ENCODE measurements at places on chromosomes 6 and 20.

DNA sequence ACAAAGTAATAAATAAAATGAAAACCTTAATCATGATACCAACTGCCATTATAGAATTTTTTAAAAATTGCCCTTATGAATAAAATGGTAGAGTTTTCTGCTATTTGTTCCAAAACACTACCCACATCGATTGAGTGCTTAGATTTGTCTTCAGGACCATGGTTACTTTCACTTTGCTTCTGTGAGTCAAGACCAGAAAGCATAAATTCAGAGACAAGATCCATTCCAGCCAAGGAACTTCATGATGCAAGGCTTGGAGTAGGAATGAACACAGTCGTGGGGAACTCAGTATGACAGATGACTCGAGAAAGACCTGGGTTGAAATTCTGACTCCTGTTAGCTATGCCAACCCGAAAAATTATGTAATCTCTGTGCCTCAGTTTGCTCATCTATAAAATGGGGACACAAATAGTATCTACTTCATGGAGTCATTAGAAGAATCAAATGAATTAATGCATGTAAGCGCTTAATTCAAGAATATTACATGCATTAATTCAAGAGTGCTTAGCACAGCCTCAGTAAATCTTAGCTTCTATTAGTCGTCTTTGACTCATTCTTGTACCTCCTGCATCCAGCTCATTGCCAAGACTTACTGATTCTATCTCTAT lies 72.5 kb upstream of the MYLIP start:
- DNase-seq, result no peak

- DNase-seq, result peak; percentile 90
Observed at GRCh38 chr20:63544958-63545516, 2.5 kb downstream of the SRMS start.

- no peak for DNase-seq
Observed at GRCh38 chr6:33756211-33756954, 9.7 kb upstream of the IP6K3 start.

GRCh38 chr6:33206864-33207551 lies 1.3 kb upstream of the RING1 start:
- peak; percentile 50 for DNase-seq

- no peak for DNase-seq
Observed at GRCh38 chr20:61726979-61727378, 338.7 kb downstream of the TAF4 start.

GRCh38 chr6:25576919-25577318 lies 75.1 kb upstream of the SCGN start:
- no peak for DNase-seq

DNA sequence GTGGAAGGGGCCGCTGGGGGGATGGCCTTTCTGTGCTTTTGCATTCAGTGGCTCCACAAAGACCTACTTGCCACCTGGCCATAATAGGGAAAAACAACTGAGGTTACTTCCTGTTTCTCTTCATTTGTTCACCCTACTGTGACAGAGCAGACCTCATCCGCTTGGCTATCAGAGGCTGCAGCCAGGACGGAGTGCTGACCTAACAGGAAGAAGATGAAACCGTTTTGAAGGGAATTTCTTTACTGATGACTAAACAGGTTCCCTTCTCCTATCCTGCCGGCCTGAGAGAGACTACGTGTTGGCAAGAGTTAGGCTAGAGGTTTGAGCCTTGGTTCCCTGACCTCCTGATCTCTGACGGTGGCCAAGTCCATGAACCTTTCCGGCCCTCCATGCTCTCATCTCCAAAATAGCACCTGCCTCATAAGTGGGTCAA lies 21.3 kb downstream of the PRR18 start:
- no peak for DNase-seq

DNA sequence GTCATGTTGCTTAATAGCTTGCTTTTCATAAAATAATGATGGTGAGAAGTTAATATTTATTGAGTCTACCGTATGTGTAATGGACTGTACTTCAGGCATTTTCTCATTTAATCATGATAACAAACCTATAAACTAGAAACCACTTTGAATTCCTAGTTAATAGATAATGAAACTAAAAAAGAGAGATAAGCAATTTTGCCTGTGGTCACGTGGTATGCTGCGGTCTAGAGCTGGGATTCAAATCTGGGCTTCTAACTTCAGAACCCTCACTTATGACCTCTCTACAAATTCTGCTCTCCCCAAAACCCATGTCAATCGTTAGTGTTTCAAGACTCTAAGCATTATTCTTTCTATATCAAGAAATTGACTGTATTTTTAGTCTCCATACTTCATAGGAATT lies 700.7 kb downstream of the PRKN start:
- DNase-seq, result no peak

DNA sequence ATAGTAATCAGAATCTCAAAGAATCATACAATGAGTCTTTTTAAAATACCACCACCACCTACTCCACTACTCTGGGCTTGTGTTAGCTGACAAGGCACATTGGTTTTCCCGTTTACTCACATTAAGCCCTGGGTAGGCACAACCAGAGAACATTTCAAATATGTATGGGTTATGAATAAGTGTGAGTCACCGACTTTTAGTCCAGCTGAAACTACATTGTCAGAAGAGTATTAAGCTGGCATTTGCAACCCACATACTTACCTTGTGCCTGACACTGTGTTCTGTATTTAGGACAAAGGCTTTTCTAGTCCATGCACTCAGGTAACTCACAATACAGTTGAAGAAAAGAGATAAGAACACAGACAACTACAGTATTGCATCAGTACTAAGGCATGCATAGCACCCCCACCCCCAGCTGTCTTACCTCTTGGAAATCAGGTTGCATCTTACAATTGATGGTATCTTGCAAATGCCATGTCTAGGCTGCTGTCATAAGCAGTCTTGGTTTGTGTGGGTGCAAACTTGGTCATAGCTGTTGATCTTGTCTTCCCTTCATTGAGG lies 40.3 kb upstream of the AHI1 start:
- no peak for DNase-seq

- DNase-seq, result peak; percentile 46
Observed at GRCh38 chr20:44186674-44187053, 324 bp downstream of the JPH2 start.

GRCh38 chr6:95087394-95088097 lies 489.8 kb upstream of the MANEA start:
- no peak for DNase-seq

- DNase-seq, result no peak
Observed at GRCh38 chr6:10170816-10171215, 244.1 kb downstream of the TFAP2A start.

DNA sequence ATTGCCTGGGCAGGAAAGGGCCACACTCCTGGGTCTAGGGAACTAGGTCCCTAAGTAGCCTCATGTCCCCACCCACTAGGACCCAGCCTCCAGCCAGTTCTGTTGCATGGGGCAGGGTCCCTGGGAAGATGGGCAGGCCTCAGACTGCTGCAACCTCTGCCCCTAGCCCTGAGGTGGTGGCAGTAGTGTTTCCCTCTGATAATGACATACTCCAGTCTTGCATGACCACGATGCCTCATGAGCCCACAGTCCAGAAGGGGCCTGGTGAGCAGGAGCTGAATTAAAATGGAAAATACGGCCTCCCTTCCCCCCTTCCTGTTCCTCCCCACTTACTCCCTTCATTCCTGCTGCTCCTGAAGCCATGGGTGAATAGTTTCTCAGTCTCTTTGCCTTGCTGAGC lies 36.0 kb upstream of the SCRT2 start:
- no peak for DNase-seq

GRCh38 chr20:53692465-53693067 lies 98.9 kb upstream of the ZNF217 start:
- DNase-seq, result no peak

DNA sequence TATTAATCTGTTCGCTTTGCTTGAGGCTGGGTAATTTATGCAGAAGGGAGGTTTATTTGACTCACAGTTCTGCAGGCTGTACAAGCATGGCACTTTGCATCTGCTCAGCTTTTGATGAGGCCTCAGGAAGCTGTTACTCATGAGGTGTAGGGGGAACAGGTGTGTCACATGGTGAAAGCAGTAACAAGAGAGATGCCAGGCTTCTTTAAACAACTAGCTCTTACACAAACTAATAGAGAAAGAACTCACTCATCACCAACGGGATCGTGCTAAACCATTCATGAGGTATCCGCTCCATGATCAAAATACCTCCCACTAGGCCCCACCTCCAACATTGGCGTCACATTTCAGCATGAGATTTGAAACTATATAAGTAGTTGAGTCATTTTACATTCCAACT lies 34.4 kb upstream of the GCLC start:
- no peak for DNase-seq

GRCh38 chr6:89398762-89399525 lies 13.1 kb downstream of the RRAGD start:
- no peak for DNase-seq

- peak; percentile 66 for DNase-seq
Observed at GRCh38 chr20:45892828-45893500, 1.8 kb downstream of the CTSA start.

GRCh38 chr6:80769106-80769505 lies 662.6 kb downstream of the BCKDHB start:
- DNase-seq, result no peak

- no peak for DNase-seq
Observed at GRCh38 chr6:165249808-165250207, 59.6 kb downstream of the C6orf118 start.

DNA sequence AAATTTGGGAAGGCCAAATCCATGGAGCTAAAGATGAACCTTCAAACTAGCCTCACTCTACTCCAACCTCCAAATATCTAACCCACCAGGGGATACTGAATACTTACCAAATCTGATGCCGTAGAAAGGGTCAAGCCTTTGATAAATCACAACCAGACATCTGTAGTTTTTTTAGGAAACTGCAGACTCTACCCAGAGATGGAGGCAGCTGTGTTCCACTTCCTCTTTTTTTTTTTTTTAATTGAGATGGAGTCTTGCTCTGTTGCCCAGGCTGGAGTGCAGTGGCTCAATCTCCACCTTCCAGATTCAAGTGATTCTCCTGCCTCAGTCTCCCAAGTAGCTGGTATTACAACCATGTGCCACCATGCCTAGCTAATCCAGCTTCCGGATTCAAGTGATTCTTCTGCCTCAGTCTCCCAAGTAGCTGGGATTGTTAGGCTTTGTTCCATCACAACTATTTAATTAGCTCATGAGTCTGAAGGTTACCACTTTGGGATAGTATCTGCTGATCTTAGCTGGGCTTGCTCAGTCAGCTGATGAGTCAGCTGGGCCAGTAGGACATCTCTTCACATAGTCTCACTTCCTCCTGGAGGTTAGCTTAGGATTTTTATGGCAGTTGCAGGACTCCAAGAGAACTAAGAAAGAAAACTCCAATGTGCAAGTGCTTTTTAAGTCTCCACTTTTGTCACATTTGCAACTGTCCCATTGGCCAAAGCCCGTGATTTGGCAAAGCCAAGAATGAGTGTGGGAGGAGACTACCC lies 13.3 kb downstream of the FRK start:
- DNase-seq, result no peak

DNA sequence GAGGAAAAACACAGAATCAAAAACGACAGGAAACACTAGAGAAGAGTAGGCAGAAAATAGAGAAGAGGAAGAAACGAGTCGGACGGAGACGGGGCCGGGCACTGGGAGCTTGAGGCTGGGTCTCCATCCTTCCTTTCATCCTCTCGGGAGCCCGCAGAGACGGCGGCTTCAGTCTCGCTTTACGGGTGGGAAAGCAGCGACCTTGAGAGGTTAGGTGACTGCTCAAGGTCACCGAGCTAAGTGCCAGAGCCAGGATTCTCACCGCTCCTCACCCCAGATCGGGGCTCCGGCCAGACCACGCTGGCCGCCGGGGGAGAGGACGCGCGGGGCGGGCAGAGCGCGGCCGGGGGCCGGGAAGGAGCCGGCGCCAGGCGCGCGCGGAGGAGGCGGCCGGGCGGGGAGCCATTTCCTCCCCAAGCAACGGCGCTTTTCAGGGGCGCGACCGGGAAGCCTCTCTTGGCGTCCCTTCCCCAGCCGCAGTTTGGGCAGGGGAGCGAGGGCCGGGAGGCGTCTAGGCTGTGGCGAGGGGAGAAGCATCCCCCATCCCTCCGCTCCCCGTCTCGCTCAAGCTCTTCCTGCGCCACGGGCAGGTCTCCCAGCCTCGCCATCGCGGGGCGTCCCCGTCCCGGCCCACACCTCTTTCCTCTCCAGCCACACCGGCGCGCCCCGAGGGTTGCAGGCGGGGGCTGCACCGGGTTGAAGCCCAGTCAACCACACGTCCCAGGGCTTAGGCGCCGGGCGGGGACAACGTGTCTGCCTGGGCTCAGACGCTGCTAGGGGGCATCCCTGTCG lies 24.1 kb upstream of the MAP3K7 start:
- peak; percentile 44 for DNase-seq

Data from mucosa of descending colon (tissue), 3 donors.